ENCODE measurements at places on chromosomes 13 and 19. TPM values are rescaled to one million over a fixed set of nuclear protein-coding genes. Genes with fewer than 3 reads are reported as not detected.

The ERICH6B gene
- total RNA-seq: not detected

The ZNF714 gene
- total RNA-seq: 59.2 TPM

The ZNF497 gene
- total RNA-seq: 4.5 TPM

The CEACAM8 gene
- total RNA-seq: not detected

The HS6ST3 gene
- total RNA-seq: not detected

The GPR180 gene
- 4.1 TPM for total RNA-seq

The POLRMT gene
- 70.7 TPM for total RNA-seq

The CLEC4G gene
- not detected for total RNA-seq

The ZNF350 gene
- 6.2 TPM for total RNA-seq

The A1BG gene
- total RNA-seq: 24.5 TPM

The RNF225 gene
- 0.77 TPM for total RNA-seq

The NKPD1 gene
- 1.0 TPM for total RNA-seq

DNA sequence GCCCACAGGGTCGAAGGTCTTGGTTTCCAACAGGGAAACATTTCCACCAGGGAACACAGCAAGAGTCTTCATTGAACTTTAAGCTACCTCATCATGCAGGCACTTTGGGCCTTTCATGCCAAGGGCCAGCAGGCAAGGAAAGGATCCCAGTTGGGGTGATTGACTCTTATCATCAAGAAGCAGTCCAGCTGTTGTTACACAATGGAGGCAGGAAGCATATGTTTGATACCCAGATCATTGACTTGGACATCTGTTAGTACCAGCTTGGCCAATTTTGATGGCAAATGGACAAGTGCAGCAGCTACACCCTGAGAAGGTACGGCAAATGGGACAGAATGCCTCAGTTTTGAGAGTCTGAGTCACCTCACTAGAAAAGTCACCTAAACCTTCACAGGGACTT lies 10.9 kb upstream of the RCBTB1 start:
- DNase-seq: no peak

DNA sequence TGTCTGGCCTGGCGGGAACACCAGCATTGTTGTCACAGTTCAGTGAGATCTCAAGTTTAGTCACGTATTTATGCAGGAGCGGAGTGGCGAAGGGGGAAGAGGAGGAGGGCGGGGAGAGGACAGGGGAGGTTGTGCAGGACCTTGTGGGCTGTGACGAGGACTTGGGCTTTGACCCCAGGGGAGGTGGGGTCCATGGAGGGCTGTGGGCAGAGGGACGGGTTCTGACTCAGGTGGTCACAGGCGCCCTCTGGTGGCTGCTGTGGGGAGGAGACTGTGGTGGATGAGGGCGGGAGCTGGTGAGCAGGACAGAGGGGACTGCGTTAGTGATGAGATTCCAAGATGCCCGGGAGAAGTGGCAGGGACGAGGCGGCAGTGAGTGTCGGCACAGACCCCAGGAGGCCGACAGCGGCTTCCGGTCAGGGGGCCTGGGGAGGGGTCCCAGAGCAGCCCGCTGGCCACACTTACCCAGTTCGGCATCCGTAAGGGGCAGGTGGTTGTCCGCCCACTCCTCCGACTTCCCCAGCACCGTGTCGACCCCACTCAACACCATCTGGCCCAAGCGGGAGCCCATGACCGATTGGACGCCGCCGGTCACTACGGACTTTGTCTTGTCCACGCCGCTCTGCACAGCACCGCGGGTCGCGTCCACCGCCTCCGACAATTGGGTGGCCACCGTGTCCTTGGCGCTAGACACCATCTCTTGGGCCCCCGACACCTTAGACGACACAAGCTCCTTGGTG lies 15.7 kb downstream of the PLIN3 start:
- peak; percentile 77 for DNase-seq

DNA sequence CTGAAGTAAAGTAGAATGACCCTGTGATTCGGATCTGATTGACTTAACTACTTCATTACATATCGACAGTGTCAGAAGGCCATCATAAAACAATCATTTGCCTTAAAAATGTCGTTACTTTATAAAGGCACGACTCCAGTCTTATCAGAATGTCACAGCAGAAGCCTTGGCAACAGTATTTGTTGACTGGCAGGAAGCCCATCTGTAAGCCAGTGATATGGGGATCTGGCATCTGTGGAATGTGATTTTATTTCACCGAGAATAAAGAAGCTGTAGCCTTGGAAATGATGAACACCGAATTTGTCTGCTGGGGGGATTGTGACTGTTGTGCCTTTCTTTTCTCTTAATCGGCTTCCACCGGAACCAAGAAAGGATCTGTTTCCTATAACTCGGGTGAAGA lies 362.5 kb downstream of the TDRD3 start:
- no peak for DNase-seq

- peak; percentile 96 for DNase-seq
These were observed at the start of gene MEF2B for GRCh38 chr19:19170053-19170872. Gene MEF2B, minus strand, starts transcription at chr19:19170263. Its CDS starts 19,528 bp downstream, at chr19:19150735.

DNA sequence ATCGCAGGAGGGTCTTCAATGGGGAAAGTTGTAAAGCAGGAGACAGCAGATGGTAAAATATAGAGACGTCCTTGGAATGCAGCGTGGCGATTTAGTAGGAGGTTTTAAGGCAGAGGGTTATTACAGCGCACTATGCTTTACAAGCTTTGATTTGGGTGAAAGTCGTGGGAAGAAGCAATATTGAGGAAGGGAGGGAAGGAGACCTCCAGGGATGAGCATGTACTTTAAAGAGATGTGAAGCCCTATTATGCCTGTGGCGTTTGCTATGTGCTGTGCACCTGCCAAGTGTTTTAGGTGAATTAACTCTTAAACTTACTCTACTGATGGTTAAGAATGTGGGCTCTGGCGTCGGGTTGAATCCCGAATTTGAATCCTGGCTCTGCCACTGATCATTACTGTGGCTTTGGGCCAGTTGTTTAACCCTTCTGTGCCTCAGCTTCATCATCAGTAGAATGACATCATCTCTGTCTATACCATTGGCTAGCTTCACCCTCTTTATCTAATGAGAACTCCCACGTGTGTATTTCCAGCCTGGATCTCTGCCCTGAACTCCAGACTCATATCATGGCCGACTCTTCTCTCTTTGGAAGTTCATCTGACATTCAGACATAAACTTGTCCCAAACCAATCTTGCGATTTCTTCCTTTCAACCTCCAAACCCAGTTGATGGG lies 583 bp downstream of the CCDC61 start:
- DNase-seq: no peak

DNA sequence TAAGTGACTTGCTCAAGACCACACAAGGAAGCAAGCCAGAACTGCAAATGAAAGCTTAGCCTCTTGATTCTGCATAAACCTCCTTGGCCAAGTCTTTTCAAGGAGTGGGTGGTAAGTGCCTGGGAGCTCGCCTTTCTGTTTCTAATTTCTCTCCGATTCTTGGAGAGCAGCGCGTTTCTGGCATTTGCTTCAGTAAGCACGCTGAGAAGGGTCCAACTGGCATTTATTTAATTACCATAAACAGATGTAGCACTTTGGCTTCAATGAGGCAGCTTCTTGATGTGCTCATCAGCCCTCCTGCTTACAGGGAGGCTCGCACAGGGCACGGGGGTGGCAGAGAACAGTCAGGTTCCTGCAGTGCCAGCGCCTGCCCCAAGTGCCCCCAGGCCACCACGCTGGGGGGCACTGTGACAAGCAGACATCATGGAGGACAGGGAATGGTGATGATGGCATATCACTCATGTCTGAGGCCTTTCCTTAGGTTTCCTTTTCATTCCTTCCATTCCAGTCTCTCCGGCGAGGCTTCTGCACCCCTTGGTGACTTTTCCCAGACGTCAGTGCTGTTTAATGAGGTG lies 13.3 kb downstream of the SIAH3 start:
- no peak for DNase-seq

GRCh38 chr19:32287811-32288227 lies 57.6 kb upstream of the ZNF507 start:
- peak; percentile 22 for DNase-seq

DNA sequence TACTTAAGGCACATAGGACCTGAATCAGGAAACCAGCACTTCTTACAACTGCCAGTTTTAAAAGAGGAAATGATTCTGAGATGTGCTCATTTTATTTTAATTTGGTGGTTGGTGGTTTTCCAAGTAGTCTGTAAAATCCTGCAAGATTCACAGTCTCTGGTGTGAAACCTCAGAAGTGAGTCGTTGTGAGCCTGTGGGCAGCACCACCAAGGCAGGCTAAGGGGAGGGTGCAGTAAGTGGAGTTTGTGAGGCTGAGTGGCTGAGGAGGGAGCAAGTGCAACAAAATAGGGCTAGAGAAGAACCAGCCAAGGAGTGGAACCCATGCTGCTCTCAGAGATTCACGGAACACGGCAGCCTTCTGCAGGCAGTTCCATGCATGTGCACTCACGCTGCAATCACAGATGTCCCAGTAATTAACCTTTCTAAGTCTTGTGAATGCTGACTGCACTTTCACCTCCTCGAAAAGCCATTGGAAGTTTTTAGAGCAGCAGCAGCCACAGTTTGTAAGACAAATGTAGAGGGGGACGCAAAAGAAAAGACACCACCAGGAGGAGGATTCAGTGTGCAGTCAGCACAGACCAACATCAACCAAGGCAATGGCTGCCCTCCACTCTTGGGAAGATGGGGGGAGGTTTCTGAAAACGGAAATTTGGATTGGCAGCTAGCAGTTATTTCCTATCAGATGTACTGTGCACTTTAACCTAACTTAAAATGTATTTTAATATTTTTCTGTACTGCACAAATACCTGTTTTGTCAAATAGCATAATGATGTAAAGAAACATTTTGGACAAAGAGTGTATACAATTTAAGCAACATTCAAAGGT lies 44.9 kb downstream of the ESD start:
- DNase-seq: peak; percentile 65

DNA sequence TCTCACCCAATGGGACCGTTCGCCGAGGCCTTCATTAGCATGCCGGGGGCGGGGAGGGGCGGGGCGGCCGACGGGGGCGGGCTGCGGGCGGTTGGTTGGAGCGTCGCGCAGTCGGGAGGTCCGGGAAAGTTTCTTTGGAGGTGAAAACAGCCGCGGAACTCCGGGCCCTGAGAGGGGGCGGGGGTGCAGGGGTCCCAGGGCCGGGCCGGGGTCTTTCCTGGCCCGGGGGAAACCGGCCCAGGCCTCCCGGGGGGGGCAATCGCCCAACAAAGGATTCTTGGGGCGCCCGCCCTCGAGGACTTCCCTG lies at the start of gene HMG20B:
Gene HMG20B (plus strand): TSS at position 90 of the 307 bp plus-strand sequence. CDS start 366 bp downstream, outside the sequence.
- DNase-seq: no peak

DNA sequence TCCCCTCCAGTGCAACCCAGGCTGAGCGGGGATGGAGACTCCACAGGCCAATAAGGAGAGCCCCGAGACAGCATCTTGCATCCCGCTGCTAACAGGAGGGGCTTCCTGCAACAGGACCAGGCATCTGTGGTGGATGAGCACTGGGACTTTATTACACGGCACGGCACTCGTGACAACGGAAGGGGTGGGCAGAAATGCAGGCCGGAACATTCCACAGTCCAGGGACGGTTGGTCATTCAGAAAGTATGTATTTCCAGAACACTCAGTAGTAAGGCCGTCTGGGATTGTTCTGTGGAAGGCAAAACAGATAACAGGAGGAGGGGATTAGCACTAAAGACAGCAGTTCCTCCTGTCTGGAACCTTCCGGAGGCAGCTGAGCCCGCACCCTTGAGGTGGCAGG lies 3.3 kb upstream of the TM6SF2 start:
- no peak for DNase-seq

- DNase-seq: peak; percentile 90
These were observed 35.8 kb downstream of the RNF6 start for GRCh38 chr13:26186118-26186870.

GRCh38 chr19:55519451-55520311 lies 17.3 kb downstream of the SBK2 start:
- DNase-seq: no peak

- no peak for DNase-seq
These were observed 1.9 kb upstream of the VASP start for GRCh38 chr19:45505151-45505995.

DNA sequence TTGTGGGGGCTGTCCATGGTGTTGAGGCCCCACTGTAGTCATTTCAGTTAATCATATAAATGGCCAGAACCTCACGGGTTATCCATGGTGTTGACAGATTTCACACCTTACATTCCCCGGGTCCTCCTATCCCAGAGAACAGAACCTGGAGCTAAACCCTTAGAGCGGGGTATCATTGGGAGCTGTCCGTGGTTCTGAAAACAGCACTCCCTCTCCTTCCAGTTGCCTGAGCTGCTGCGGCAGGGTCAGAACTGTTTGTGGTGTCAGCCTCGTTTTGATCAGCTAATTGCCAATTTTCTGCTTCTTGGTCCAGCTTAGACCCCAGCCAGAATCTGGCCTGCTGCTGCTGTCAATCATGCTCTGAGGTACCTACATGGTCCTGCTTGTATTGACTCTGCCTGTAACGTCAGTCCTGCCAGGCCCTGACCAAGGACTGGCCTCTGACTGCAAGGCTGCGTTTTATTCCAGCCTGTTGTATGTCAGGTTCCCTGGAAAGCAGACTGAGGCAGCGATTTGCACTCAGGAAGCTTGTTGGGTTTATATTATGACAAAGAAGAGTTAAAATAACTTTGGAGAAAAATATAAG lies 55.8 kb upstream of the KCTD15 start:
- DNase-seq: peak; percentile 45

- no peak for DNase-seq
These were observed 29.4 kb downstream of the DNM2 start for GRCh38 chr19:10747271-10747670.

DNA sequence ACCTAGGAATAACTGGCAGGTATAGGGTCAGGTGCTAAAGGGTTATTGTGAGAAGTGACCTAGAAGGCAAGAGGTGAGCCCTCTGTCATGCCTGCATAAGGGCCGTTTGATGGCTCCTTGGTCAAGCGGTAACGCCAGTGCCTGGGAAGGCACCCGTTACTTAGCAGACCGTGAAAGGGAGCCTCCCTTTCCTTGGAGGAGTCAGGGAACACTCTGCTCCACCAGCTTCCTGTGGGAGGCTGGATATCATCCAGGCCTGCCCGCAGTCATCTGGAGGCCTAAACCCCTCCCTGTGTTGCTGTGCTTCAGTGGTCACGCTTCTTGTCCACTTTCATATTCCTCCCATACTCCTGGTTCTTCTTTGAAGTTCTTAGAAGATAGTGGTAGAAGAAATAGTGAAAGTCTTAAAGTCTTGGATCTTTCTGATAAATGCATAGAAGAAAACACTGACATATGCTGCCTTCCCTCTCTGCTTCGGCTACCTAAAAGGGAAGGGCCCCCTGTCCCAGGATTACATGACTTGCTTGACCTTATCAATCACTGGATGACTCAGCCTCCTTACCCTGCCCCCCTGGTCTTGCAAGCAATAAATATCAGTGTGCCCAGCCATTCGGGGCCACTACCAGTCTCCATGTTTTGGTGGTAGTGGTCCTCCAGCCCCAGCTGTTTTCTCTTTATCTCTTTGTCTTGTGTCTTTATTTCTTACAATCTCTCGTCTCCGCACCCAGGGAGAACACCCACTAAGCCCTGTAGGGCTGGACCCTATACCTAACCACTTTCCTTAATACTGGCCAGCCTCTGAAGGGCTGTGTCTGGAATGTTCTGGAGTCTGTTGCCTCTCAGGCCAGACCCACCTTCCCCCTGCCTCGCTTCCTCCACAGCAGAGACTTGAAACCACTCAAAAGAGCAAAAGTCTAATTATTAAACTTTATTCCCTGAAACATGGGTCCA lies 16.1 kb upstream of the ABCC4 start:
- DNase-seq: no peak

DNA sequence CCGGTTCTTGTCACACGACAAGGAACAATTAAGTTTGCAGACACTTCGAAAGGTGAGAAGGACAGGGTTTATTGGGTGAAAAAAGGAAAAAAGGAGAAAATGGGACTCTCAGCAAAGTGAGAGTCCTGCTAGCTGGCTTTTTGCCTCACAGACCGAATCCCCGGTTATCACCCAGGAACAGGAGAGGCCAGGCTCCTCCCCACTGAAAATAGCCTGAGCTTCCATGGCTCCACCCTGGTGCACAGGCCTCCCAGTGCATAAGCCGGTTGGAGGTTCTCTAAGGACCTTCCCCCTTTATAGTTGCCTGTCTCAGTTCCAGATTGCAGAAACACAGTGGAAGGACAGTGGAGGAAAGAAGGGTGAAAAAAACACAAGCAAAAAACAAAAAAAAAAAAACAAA lies 571.7 kb downstream of the KCTD12 start:
- DNase-seq: no peak
